ENCODE measurements at places on chromosomes 3 and 15. TPM values are rescaled to one million over a fixed set of nuclear protein-coding genes. Genes with fewer than 3 reads are reported as not detected.

TMA7 gene
- total RNA-seq, result 498 TPM

ITPKA gene
- 8.4 TPM for total RNA-seq

ZDHHC23 gene
- total RNA-seq, result 2.2 TPM

PXK gene
- 12.9 TPM for total RNA-seq

SGO1 gene
- 22.7 TPM for total RNA-seq

CCR5 gene
- total RNA-seq, result not detected

ARNT2 gene
- 2.2 TPM for total RNA-seq

ADIPOQ gene
- total RNA-seq, result not detected

MST1 gene
- 0.84 TPM for total RNA-seq

GOLGA8J gene
- total RNA-seq, result not detected

FBXW12 gene
- total RNA-seq, result 0.30 TPM

DNA sequence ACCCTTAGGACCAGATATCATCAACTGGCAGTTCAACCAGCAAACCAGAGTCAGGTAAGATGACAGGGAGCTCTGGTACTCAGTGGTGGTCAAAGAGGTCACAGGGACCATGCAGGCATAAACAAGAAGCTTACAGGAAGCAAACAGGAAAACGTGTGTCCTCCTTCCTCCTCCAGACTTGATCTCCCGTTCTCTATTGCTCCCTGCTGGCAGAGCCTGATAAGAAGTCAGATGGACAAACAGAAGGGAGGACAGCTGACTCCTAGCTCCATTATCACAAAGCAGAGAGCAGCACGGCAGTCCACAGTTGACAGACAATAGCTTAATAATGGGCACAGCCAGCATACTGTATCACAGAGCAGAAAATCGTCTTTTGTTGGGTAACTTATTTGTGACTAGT is 156.5 kb upstream of the SLC2A2 start:
- no peak for DNase-seq

DNA sequence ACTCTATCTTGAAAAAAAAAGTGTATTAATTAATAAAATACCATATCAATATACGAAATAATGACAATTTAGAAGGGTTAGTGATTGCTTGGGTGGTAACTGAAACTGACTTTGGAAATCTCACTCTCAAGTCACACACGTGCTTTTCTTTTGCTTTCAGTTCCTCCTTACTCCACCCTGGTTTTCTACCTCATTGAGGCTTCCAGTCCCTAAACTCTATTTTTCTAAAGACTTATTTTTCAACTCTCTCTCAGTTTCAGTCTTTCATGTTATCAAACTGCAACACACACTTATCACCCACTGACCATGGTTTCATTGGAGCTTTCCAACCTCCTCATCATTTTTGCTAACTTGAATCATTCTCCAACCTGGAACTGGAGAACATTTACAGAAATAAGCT is 23.5 kb downstream of the IL12A start:
- no peak for DNase-seq

DNA sequence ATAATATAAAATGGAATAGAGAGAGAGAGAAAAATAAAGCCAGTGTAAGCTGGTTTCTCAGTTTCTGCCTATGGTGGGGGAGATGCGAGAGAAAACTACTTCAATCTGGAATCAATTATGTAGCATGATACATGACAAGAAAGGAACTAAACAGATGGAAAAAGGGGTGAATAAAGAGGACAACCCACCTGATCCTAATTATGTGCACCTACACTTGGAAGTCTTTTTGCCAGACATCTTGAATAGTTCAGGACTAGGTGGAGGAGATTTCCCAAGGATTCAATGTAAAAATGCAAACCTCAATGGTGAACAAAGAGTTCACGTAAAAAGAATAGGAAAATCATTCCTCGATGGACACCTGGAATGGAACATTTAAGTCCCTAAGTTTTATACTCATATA is 524.4 kb upstream of the RGMA start:
- no peak for DNase-seq

- DNase-seq, result peak; percentile 56
Measured at GRCh38 chr3:135752851-135753250, 212.7 kb upstream of the PPP2R3A start.

GRCh38 chr3:23923786-23924185 is 6.9 kb downstream of the RPL15 start:
- DNase-seq, result peak; percentile 93

- DNase-seq, result no peak
Measured at GRCh38 chr3:57848177-57848738, 92.1 kb downstream of the SLMAP start.

DNA sequence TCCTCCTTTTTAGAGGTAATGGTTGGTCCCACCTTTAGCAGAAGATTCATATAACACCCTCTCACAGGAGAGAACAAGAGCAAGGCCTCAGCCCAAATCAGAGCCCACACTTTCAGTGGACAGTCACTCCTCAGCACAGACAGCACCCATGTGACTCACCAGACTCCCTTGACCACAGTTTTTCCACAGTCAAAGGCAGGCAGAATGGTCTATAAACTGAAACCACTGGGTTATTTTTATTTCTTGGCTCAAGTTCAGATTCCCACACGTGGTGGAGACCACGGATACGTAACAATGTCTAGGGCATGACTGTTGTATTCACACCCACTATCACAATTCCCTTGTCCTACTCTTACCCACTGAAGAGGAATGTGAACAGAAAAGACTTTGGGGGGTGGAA is 237.8 kb upstream of the UBE2E1 start:
- DNase-seq, result peak; percentile 56

DNA sequence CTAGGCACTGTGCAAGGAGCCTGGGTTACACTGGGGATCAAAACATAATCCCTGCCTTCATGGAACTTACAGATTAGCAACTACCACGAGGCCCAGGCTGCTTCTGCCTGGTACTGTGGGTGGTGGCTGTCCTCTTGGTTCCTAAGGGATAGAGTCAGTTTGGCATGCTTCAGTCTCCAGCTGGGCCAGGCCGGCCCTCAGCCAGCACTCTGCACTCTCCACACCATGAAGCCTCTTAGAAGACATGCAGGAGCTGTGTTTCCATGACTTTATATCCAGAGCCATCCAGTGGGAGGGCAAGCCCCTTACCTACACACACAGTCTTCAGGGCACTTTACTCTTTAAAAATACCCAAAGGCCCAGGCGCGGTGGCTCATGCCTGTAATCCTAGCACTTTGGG is 54.4 kb downstream of the ATP1B3 start:
- DNase-seq, result no peak

- DNase-seq, result no peak
Measured at GRCh38 chr15:59140422-59141226, 35.7 kb downstream of the CCNB2 start.

- DNase-seq, result no peak
Measured at GRCh38 chr15:28943611-28944230, 57.9 kb downstream of the APBA2 start.

DNA sequence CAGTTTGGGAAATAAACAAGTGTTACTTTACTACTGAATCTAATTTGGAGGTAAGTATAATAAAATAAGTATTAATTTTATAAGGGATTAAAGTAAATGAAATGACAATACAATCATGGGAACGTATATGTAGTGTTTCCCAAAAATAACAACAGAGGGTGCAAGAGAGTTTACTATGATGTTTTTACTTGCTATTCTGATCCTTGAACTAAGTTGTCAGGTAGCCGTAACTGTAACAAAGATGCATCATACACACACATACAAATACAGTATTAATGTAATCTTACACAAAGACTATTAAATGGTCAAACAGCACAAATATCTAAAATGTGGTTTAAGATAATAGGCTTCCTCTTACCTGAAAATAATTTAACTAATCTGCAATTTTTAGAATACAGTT is 311.4 kb downstream of the TBC1D5 start:
- no peak for DNase-seq

Measured in SJCRH30 (cell line).